ENCODE measurements at places on chromosomes 3 and 15.
A peak's percentile ranks its signal among the peaks of the same experiment; 100 is the strongest.

DNA sequence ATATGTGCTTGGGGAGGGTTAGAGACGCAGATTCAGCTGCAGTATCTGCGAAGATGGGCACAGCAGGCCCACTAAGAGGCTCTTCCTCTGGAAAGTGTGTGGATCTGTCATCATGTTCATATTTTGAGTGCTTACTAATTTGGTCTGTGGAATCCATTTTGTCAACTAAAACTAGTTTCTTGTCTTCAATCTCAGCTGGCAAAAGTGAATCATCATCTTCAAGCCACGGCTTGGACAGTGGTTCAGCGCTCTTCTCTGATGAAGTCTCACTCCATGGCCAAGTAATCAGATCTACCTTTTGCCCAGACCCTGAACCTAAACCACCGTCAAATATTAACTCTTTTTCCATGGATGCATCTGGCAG is 76.2 kb downstream of the IMPG2 start:
- H3K4me1 ChIP-seq = peaks cover 4% of the 10 kb centered on the region
- no peaks in the 10 kb centered on the region for H3K27me3 ChIP-seq
- DNase-seq = peak; percentile 11

GRCh38 chr3:185929192-185930151 is 8.3 kb downstream of the TRA2B start:
- peaks cover 93% of the 10 kb centered on the region for H3K4me1 ChIP-seq
- peaks cover 92% of the 10 kb centered on the region for H3K36me3 ChIP-seq
- H3K27me3 ChIP-seq = no peaks in the 10 kb centered on the region
- no peak for DNase-seq

- no peak overlapping the region for H3K27ac ChIP-seq
- DNase-seq = peak; percentile 80
- H3K4me3 ChIP-seq = no peak overlapping the region
- H3K27me3 ChIP-seq = no peaks in the 10 kb centered on the region
- no peaks in the 10 kb centered on the region for H3K36me3 ChIP-seq
Measured at GRCh38 chr15:84878504-84878903, 6.0 kb upstream of the SLC28A1 start.

- peaks cover 66% of the 10 kb centered on the region for H3K4me1 ChIP-seq
- H3K27me3 ChIP-seq = no peaks in the 10 kb centered on the region
- H3K27ac ChIP-seq = peak overlapping the region; percentile 92
- H3K4me3 ChIP-seq = peak overlapping the region; percentile 52
Measured at GRCh38 chr3:129112308-129113052, 9.1 kb downstream of the RAB43 start.

- no peak for DNase-seq
- H3K4me1 ChIP-seq = peaks cover 7% of the 10 kb centered on the region
- H3K36me3 ChIP-seq = peaks cover 2% of the 10 kb centered on the region
- no peak overlapping the region for H3K27ac ChIP-seq
- H3K27me3 ChIP-seq = no peaks in the 10 kb centered on the region
- H3K4me3 ChIP-seq = no peak overlapping the region
Measured at GRCh38 chr3:113054552-113054951, 63.8 kb downstream of the GTPBP8 start.

DNA sequence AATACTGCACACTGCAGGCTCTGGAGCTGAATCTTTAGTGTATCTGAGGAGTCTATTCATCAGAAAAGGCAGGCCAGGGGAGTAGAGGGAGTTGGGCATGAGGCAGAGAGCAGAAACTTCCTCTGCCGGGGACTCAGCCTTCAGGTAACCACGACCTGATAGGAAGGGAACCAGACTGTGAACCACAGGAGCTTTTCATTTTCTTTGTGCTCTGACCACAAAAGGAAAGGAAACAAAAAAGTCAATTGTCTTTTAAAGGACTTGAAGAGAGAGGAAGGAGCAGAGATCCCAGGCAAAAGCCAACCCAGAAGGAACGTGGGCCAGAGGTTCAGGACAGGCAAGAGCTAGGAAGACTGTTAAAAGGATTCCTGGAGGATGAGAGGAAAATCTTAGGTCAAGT is 573.3 kb downstream of the EPHB1 start:
- H3K27me3 ChIP-seq = no peaks in the 10 kb centered on the region
- H3K27ac ChIP-seq = no peak overlapping the region
- DNase-seq = no peak
- H3K36me3 ChIP-seq = no peaks in the 10 kb centered on the region
- no peaks in the 10 kb centered on the region for H3K4me1 ChIP-seq

DNA sequence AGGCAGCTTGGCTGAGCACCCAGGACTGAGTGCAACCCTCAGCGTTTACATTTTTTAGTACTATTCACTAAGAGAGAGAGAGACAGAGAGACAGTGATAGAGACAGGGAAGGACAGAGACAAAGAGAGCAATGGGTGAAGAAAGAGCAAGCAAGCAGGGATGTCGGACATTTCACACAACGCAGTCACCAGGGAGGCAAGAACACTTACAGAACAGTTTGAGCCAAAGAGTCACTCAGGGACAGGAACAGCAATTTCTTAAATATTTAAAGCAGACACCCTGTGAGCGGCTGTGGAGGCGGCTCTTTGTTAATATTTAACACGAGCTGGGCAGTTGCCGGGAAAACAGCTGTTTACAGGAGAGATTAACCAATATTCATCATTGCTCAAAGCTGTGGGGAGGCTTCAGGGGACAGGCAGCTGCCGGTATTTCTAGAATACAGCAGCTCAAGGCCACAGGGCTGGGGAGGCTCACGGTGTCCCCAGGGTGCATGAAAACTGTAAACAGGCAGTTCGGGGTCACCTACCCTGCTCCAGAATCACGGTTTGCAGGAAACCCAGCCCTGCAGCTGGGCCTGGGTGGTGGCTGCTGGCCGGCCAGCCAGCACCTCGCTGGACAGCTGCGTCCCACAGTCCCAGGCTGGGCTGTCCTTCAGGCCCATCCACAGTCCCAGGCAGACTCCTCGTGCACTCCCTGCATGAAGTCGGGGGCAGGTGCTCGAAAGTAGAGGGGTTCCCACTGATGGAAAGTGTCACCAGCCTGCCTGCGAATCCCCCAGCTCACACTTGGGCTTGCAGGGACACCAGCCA is 38.8 kb upstream of the PCSK6 start:
- no peaks in the 10 kb centered on the region for H3K4me1 ChIP-seq
- no peaks in the 10 kb centered on the region for H3K36me3 ChIP-seq
- H3K27ac ChIP-seq = no peak overlapping the region
- no peak for DNase-seq
- H3K27me3 ChIP-seq = peaks cover 12% of the 10 kb centered on the region

DNA sequence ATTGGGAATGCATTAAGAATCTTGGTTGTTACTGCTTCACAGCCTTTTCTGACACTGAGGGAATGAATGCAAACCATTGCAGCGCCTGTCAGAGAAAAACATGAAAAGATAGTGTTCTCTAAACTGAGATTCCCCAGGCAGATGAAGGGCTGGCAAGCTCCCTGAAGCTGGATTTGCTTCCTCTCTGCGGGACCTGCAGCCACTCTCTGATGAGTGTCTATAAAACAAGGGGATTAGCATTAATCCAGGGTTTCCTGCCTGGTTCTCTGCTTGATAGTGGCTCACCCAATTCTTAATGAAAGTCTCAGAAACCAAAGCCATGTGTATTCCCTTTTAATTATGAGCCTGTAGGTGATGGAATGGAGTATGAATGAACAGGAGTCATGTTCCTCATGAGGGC is 344.3 kb upstream of the UMPS start:
- H3K4me1 ChIP-seq = no peaks in the 10 kb centered on the region
- peaks cover 20% of the 10 kb centered on the region for H3K27me3 ChIP-seq
- DNase-seq = no peak
- no peaks in the 10 kb centered on the region for H3K36me3 ChIP-seq

GRCh38 chr3:73411993-73412392 is 212.7 kb downstream of the PDZRN3 start:
- no peaks in the 10 kb centered on the region for H3K4me1 ChIP-seq
- DNase-seq = no peak
- H3K27ac ChIP-seq = no peak overlapping the region

GRCh38 chr3:172201136-172201869 is 161.9 kb downstream of the FNDC3B start:
- H3K27ac ChIP-seq = no peak overlapping the region
- peaks cover 21% of the 10 kb centered on the region for H3K36me3 ChIP-seq
- H3K27me3 ChIP-seq = no peaks in the 10 kb centered on the region
- no peak for DNase-seq
- H3K4me3 ChIP-seq = no peak overlapping the region

- H3K27ac ChIP-seq = no peak overlapping the region
- H3K36me3 ChIP-seq = no peaks in the 10 kb centered on the region
Measured at GRCh38 chr3:146223401-146224373, 27.2 kb downstream of the PLSCR4 start.

GRCh38 chr3:184299488-184300377 is 692 bp downstream of the PSMD2 start:
- DNase-seq = no peak
- H3K27ac ChIP-seq = peak overlapping the region; percentile 82
- H3K4me1 ChIP-seq = peaks cover 21% of the 10 kb centered on the region
- H3K36me3 ChIP-seq = peaks cover 36% of the 10 kb centered on the region
- peak overlapping the region; percentile 93 for H3K4me3 ChIP-seq

DNA sequence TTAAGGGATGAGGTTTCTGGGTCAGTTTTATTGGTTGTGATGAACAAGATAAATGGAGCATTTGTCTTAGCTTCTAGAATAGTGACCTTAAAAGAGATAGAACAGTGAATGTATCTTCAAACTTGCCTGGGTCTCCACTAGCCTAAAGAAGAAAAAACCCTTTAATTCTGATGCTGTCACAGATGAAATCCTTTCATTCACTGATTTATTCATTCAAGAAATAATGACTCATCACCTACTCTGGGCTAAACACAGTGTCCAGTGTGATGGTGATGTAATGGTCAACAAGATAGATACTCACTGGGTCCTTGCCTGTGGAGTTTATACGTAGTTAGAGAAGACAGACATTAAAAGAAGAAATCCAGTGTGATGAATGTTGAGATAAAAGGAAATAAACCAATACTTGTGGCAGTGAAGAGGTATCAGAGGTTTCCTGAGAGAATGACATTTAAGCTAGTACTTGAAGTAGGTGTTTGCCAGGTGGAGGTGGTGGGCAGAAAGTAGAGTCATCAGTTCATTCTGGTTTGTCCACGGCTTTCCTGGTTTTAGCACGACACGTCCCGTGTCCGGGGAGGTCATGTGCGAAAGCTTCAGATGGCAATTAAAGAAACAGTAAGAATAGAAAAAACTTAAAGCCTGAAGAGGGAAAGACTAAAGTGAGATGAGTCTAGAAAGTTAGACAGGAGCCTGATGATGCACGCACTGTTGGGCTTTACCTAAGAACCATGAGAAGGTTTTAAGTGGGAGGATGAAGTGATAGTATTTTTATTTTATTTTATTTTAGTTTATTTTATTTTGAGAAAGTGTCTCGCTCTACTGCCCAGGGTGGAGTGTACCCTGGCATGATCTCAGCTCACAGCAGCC is 18.5 kb downstream of the PAK2 start:
- peaks cover 42% of the 10 kb centered on the region for H3K4me1 ChIP-seq
- DNase-seq = peak; percentile 29
- H3K27ac ChIP-seq = peak overlapping the region; percentile 66
- no peaks in the 10 kb centered on the region for H3K27me3 ChIP-seq

DNA sequence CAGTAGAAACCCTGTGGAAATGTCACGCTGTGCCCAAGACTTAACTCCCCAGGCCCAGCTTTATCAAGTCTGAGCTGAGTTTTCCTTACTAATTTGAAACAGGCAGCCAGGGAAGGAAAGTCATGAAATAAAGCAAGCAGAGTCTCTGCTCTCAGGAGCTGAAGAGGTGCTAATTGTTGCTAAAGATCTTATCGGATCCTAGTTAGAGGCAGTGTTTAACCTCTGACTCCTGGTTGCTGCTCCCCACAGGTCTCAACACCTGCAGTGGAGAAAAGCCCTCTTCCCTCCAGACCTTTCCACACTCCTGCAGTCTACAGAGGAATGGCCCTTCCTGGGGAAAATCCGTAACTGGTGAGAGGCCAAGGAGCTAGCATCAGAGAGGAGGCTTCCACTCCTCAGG is 628.2 kb downstream of the NTRK3 start:
- H3K4me1 ChIP-seq = no peaks in the 10 kb centered on the region
- no peak for DNase-seq
- H3K27me3 ChIP-seq = no peaks in the 10 kb centered on the region

GRCh38 chr3:120438665-120439370 is 12.0 kb downstream of the FSTL1 start:
- H3K27me3 ChIP-seq = peaks cover 10% of the 10 kb centered on the region
- no peaks in the 10 kb centered on the region for H3K36me3 ChIP-seq
- H3K4me1 ChIP-seq = no peaks in the 10 kb centered on the region
- no peak overlapping the region for H3K27ac ChIP-seq

GRCh38 chr15:88491158-88491557 is 23.6 kb downstream of the MRPS11 start:
- no peaks in the 10 kb centered on the region for H3K27me3 ChIP-seq
- H3K27ac ChIP-seq = no peak overlapping the region
- no peak overlapping the region for H3K4me3 ChIP-seq
- DNase-seq = no peak
- H3K36me3 ChIP-seq = peaks cover 2% of the 10 kb centered on the region

GRCh38 chr3:101816215-101817149 is 32.8 kb upstream of the NFKBIZ start:
- no peak for DNase-seq
- peaks cover 23% of the 10 kb centered on the region for H3K36me3 ChIP-seq
- peaks cover 35% of the 10 kb centered on the region for H3K4me1 ChIP-seq
- H3K27me3 ChIP-seq = no peaks in the 10 kb centered on the region

- H3K4me3 ChIP-seq = no peak overlapping the region
- no peaks in the 10 kb centered on the region for H3K36me3 ChIP-seq
- DNase-seq = no peak
- H3K27ac ChIP-seq = no peak overlapping the region
- no peaks in the 10 kb centered on the region for H3K4me1 ChIP-seq
Measured at GRCh38 chr3:141355242-141355641, 13.1 kb upstream of the ZBTB38 start.

- no peak overlapping the region for H3K4me3 ChIP-seq
- no peaks in the 10 kb centered on the region for H3K27me3 ChIP-seq
- peaks cover 12% of the 10 kb centered on the region for H3K36me3 ChIP-seq
- H3K4me1 ChIP-seq = no peaks in the 10 kb centered on the region
- no peak overlapping the region for H3K27ac ChIP-seq
Measured at GRCh38 chr3:57855281-57855680, 99.2 kb downstream of the SLMAP start.

- no peaks in the 10 kb centered on the region for H3K36me3 ChIP-seq
- no peak for DNase-seq
- H3K27me3 ChIP-seq = peaks cover 23% of the 10 kb centered on the region
- H3K27ac ChIP-seq = no peak overlapping the region
- H3K4me1 ChIP-seq = no peaks in the 10 kb centered on the region
- no peak overlapping the region for H3K4me3 ChIP-seq
Measured at GRCh38 chr3:147351301-147351700, 55.0 kb downstream of the ZIC4 start.

- no peak overlapping the region for H3K27ac ChIP-seq
- no peaks in the 10 kb centered on the region for H3K4me1 ChIP-seq
- peaks cover 2% of the 10 kb centered on the region for H3K27me3 ChIP-seq
- H3K36me3 ChIP-seq = no peaks in the 10 kb centered on the region
Measured at GRCh38 chr3:156059950-156060501, 60.4 kb upstream of the KCNAB1 start.

- peaks cover 3% of the 10 kb centered on the region for H3K27me3 ChIP-seq
- H3K4me1 ChIP-seq = peaks cover 3% of the 10 kb centered on the region
- H3K36me3 ChIP-seq = no peaks in the 10 kb centered on the region
- DNase-seq = no peak
Measured at GRCh38 chr3:192931825-192932224, 14.2 kb upstream of the MB21D2 start.

- peaks cover 16% of the 10 kb centered on the region for H3K27me3 ChIP-seq
- H3K4me3 ChIP-seq = no peak overlapping the region
- H3K27ac ChIP-seq = no peak overlapping the region
- DNase-seq = no peak
Measured at GRCh38 chr3:188948281-188948996, 223.3 kb upstream of the TPRG1 start.
